ENCODE measurements at places on chromosomes 1 and 21.
A peak's percentile ranks its signal among the peaks of the same experiment; 100 is the strongest.

DNA sequence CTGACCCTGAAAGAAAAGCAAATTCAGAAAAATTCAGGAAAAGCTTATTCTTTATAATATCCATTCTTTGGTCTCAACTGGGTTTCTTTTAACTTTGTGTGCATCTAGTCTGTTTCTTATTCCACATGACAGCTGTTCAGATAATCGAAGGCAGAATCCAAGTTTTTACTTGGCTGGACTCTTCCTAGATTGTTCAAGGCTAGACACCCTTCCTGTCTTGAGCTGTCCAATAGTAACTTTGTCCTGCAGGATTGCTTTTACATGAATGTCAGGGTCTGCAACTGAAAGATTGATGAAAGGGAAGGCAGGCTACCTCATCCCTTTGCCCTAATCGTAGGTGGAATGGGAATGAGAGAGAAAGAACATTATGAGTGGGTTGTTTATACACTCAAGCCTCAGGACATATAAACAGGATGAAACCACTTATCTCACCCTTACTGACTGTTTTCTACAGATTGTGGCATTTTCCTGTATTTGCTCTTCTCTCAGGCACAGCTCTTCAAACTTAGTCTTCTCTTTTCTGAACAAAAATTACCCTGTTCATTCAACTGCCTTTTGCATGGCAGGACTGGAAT lies 76.9 kb downstream of the LEPR start:
- no peak for DNase-seq

GRCh38 chr1:43976045-43976444 lies 1.3 kb downstream of the ATP6V0B start:
- DNase-seq = no peak

DNA sequence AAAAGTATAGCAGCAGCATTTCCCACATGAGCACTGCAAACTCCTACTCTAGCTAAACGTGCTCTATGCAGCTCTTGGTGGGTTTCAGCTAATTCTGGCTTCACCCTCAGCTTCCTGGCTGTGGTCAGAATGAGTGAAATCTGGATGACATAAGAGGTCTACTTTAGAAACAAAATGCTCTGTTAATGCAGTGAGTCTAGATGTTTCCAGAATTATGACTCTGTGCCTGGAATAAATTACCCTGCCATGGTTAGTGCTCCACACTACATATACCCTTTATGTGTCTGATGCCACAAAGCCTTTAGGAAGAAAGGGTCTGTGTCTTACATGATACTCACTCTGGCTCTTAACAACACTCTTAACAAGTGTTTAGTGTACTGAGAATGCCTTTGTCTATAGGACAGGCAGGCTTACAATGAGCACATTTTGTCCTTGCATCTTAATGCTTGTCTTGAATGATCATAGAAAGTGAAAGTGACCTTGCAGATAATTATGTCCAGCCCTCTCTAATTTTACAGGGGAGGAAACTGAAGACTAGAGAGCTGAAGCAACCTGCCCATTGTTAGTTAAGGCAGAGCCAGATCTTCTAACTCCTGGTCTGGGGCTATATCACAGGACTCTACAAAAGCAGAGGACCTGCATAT lies 9.2 kb downstream of the S100A10 start:
- no peak for DNase-seq

DNA sequence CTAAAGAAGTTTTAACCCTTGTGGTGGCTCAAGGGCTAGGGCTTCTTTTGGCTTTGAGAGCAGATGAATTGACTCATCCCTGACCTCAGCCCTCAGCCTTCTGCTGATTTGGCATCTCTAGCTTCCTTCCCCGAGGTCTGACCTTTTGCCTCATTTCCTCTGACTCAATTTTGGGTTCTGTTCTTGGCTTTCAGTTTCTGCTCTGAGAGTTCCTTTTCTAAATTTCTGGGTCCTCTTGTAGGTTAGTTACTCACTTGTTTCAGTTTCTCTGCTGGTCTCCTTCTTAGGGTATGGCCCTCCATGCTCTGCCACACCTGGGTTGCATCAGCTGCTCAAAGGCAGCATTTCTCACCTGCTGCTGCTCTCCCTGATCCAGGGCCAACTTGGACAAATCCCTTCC lies 19.4 kb downstream of the PDE4B start:
- DNase-seq = no peak

DNA sequence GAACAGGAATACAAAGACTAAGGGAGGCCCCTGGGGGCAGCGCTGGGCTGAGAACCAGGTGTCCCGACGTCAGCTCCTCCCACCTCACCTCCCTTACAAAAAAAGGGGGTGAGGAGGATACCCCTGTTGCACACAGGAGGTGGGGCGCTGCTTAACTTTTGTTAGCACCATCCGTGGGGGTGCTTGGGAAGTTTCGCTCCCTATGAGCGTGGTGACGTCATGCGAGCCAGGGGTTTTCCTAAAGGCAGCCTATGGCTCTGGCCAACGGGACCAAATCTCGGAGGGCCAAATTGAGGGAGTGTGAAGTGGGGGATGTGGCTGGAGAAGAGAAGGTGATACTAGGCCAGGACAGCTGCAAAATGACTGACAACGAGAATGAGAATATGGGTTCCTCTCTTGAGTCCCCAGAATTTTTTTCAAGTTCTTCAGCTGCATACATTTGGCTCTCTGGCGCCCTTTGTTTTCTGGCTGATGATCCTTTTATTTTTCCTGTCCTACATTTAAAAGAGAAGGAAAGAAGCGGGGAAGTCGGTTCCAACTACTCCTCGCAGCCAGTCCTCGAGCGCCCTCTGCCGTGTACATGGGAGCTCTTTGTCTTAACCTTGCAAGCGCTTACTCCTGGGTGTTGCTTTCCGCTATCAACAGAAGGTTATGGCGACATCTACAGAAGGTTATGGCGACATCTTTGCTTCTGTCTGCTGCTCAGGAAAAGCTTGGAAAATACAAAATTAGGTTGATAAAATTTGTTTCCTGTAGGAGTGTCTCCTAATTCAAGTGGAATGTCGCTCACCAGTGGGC lies 48.0 kb upstream of the ZC3H11B start:
- DNase-seq = peak; percentile 89

DNA sequence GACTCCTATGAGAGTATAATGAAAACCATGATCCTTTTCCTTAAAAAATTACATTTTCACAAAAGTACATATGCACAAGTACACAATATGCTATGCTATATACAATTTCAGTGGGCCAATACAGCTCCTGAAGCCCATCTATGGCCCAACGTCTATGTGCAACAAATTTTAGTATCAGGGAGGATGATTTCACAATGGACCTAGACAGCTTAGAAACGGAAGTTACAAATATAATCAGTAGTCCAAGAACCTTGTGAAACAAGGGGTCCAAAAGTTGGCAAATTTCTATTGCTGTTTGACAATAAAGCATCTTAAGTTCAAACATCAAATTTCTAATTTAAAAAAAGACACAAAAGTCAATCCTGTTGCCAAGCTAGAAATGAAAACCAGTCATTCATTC lies 87.0 kb downstream of the DPYD start:
- DNase-seq = no peak

DNA sequence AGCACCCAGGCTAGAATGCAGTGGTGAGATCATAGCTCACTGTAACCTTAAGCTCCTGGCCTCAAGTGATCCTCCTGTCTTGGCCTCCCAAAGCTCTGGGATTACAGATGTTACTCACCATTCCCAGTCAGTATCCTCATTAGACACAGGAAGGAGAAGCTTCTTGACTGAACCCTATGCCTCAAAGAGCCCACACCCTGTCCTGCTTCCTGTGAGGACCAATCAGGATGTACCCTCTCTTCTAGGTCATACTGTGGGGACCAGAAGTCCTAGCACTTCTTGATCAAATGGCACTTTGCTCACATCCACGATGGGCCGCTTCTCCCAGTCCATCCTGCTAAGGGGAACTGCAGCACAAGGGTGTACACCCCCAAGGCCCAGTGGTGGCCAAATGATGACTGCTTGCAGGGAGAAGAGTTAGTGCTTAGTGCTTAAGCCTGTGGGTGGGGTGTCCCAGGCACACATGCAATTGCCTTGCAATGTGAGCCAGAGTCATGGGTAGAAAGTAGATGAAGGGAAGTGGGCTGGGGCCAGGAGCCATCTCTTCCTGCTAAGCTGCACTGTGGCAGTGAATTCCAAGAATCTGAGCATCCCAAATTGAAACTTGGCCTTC lies 9.8 kb downstream of the CD34 start:
- DNase-seq = no peak

- DNase-seq = no peak
Observed at GRCh38 chr1:73626326-73626725, 571.6 kb downstream of the LRRIQ3 start.

DNA sequence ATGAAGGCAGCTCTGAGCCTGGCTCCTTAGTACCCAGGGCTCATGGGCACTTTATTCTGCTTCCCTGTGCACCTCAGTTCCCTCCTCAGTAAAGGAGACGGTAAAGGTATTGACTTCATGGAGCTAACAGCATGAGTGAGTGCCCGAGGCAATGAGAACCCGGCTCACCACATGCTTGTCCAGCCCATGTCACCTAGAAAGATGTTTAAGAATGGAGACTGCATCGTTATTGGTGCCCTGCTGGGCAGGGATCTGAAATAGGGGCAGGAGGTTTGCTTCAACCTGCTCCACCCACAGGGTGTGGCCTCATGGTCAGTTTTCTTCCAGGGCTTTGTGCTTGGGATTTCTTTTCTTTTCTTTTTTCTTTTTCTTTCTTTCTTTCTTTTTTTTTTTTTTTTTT lies 7.0 kb upstream of the KCNE1 start:
- no peak for DNase-seq
